ENCODE measurements at places on chromosomes 4 and X. TPM values are rescaled to one million over a fixed set of nuclear protein-coding genes. Genes with fewer than 3 reads are reported as not detected.

The CT45A2 gene
- total RNA-seq: not detected

The AKAP14 gene
- not detected for total RNA-seq

The SSX1 gene
- total RNA-seq: not detected

The RHOXF1 gene
- total RNA-seq: not detected

The FSTL5 gene
- total RNA-seq: not detected

The RTL9 gene
- 0.17 TPM for total RNA-seq

The PTPN13 gene
- 55.2 TPM for total RNA-seq

The FRMD7 gene
- total RNA-seq: 0.26 TPM

The COL25A1 gene
- total RNA-seq: under 0.01 TPM

The CLDN34 gene
- not detected for total RNA-seq

The CENPVL1 gene
- not detected for total RNA-seq

The NCBP2L gene
- total RNA-seq: not detected

The UGT2B15 gene
- not detected for total RNA-seq

The AGTR2 gene
- not detected for total RNA-seq

The PRSS12 gene
- total RNA-seq: 59.9 TPM

The XK gene
- 0.17 TPM for total RNA-seq

The TGIF2LX gene
- not detected for total RNA-seq

The DSPP gene
- not detected for total RNA-seq

The PABPC1L2B gene
- total RNA-seq: not detected

The USP51 gene
- 1.3 TPM for total RNA-seq

The GRIA2 gene
- 0.17 TPM for total RNA-seq

The DUX4 gene
- not detected for total RNA-seq

The GABRQ gene
- under 0.01 TPM for total RNA-seq

The RAB9B gene
- 0.77 TPM for total RNA-seq

The TMEM187 gene
- 6.4 TPM for total RNA-seq

The RADX gene
- 1.7 TPM for total RNA-seq

The SLC10A4 gene
- not detected for total RNA-seq

The BRS3 gene
- not detected for total RNA-seq

The FRG2 gene
- total RNA-seq: not detected

The GYPA gene
- total RNA-seq: not detected

The CT45A10 gene
- total RNA-seq: not detected

The USP26 gene
- not detected for total RNA-seq

The MAGEC1 gene
- not detected for total RNA-seq

The HERC6 gene
- total RNA-seq: 12.9 TPM

The CXCR3 gene
- total RNA-seq: not detected

The SHROOM2 gene
- total RNA-seq: under 0.01 TPM

The PABPC4L gene
- 0.77 TPM for total RNA-seq

The MAGEC3 gene
- not detected for total RNA-seq

The GABRB1 gene
- not detected for total RNA-seq

The CSAG1 gene
- total RNA-seq: not detected

The RASGEF1B gene
- 0.51 TPM for total RNA-seq

The NEUROG2 gene
- total RNA-seq: not detected

The FAM241A gene
- 1.2 TPM for total RNA-seq

The HSFX1 gene
- total RNA-seq: 0.66 TPM

The ASB12 gene
- total RNA-seq: not detected

The PI4K2B gene
- total RNA-seq: 21.0 TPM

The ITIH6 gene
- not detected for total RNA-seq
